ENCODE measurements at places on chromosomes 6 and 20.
A peak's percentile ranks its signal among the peaks of the same experiment; 100 is the strongest.

DNA sequence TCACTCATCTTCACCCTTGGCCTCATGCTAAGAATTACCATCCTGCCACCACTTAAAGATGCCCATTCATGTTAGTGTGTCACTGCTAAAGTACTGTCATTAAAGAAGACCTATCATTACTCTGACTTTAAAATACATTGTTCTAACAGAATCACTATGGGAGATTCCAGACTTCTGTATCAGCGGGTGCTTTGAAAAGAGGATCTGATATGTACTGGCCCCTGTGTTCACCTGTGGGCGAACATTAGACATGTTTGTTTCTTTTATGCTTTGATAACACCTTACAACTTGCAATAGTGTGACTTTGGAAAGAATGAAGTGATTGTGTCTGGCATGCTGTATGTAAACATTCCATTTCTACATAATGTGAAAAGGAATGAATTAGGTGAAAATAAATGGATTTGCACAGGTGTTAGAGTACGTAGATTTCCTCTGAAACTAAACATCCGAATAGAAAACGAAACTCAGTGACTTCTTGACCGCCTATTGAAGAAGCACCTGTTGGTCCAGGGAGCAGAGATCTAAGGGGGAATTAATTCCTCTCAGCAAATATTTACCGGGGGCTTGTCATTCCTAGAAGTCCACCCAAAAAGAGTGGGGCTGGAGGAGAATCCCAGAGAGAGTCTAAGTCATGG lies 132.3 kb downstream of the CARMIL1 start:
- DNase-seq: no peak

- DNase-seq: no peak
Observed at GRCh38 chr6:149500096-149500495, 15.3 kb upstream of the ZC3H12D start.

DNA sequence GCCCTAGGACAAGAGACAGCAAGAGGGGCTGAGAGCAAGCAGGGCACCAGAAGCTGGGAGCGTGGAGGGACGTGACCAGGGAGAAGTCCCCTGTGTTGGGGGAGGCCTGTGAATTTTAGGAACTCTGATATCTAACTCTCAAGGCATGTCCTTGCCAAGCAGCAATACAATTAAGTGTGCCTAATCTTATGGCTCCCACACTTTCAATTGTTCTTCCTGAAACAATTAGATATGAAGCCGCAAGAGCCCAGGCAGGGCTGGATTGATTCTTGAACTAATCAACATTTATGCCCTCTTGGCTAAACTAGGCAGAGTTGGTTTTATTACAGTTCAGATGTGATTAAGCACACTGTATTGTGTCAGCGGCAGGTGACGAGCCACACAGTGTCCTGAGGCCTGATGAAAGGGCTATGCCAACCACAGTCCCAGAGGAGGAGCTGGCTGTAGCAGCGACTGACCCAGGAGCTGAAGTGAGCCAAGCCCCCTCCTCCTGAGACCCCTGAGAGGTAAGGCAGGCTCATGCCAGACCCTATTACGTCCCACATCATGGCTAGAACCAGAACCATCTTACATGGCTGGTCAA lies 4.2 kb upstream of the MAVS start:
- DNase-seq: no peak

GRCh38 chr20:21102603-21103311 lies 3.4 kb downstream of the LINC00237 start:
- peak; percentile 22 for DNase-seq

GRCh38 chr20:51854921-51855320 lies 52.6 kb upstream of the SALL4 start:
- DNase-seq: no peak

DNA sequence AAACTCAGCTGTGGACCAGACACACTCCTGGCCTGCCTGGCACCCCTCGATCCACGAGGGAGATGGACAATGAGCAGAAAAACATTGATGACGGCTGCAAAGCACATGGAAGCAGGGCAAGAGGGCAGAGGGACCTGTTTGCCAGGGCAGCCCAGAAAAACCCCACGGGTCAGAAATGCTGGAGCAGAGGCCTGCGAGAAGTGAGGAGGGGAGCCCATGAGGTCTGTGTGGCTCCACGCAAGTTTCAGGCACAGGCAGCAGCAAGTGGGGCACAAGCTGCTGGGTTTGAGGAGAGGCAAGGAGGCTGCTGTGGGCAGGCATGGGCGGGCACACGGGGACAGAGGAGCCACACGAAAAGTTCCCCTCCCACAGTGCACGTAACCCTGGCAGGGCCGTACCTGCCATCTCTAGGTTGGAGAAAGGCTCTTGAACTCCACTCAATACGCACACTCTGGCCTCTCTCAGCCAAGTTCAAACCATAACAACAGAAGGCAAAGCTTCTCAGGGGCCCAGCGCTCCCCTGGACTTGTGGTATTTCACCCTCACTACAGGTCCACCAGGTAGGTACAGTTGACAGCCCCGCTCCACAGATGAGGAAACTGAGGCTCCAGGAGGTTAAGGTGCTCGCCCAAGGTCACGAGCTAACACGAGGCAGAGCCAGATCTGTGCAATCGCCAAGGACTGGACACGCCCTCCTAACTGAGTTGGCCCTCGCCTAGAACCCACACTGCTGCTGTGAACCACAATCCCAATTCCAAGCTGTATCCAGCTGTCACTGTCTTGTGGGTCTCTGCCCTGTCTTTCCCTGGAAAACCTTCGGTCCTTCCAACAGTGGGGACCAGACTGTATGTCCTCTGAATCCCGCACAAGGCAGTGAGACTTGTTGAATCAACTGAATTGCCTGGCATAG lies 108.2 kb downstream of the NOL4L start:
- DNase-seq: peak; percentile 8

- no peak for DNase-seq
Observed at GRCh38 chr6:6224933-6225486, 95.5 kb downstream of the F13A1 start.

DNA sequence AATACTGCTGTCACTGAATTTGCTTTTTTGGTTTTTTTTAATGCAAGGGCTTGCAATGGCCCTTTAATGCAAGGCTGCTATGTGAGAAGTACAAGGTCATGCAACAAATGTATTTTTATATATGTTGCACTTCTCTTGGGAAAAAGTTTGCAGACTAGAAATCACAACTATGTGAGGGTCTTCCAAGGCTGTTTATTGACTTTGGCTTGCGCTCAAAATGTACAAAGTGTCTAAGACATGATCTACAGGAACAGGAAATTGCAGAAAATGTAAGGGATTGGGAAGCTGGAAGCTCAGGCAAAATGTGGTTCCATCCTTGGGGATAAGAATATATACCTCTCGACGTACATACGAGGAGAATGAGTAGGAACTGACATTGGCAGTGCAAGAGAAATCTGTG lies 92.2 kb upstream of the F13A1 start:
- no peak for DNase-seq

DNA sequence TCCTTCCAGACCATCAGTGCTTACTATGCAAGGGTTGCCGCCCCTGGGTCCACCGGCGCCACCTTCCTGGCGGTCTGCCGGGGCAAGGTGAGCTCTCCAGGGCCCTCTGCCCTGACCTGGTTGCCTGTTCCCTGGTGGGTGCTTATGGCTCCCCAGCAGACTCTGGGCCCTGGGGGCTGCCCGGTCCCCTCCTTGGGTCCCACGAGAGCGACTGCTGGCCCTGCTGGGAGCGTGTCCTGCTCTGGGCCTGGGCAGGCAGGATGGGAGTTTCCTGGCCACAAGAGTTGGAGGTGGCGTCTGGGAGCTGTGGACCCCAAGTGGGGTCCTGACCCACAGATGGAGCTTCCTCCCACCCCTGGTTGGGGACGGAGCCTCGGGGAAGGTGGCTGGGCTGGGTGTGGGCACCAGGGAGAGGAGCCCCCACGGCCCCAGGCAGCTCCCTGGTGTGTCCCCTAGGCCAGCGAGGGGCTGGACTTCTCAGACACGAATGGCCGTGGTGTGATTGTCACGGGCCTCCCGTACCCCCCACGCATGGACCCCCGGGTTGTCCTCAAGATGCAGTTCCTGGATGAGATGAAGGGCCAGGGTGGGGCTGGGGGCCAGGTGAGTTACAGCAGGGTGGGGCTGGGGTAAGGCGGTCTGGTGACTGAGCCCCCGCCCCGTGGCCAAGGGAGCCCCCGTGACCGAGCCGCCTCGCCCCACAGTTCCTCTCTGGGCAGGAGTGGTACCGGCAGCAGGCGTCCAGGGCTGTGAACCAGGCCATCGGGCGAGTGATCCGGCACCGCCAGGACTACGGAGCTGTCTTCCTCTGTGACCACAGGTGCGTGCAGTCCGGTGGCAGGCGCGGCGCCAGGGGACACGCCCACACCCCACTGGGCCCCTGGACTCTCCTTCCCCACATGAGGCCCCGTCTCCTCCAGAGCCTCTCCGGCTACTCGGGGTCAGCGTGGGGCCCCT lies 7.1 kb upstream of the TNFRSF6B start:
- no peak for DNase-seq

DNA sequence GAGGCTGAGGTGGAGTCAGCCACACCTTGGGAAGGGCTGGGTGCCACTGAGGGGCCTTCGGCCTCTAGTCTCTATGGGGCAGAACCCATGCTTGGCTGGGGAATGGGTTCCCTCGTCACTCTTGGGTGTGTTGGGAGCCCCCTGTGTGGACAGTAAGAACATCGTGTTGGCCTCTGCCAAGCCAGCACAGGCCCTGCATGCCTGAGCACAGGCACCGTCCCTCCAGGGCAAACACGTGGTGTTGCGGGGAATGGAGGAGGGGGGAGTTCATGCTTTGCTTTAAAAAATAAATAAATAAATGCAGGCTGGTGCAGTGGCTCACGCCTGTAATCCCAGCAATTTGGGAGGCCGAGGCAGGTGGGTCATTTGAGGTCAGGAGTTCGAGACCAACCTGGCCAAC lies 63.0 kb downstream of the EZR start:
- DNase-seq: no peak

DNA sequence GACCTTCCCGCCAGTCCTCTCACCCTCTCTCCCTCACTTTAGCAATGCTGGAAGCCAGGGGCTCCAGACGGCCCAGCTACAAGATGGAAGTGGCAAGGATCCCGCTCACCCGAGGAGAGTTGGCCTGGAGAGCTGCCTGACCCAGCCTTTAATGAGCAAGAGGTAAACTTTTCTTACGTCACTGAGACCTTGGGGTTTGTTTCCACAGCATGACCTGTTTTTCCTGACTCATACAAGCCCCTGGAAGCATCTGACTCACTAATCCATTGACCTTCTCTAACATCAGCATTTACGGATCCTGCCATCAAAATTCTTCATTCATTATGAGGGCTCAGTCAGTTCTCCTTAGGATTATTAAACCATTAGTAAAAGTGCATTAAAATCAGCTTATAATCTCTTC lies 120.4 kb downstream of the MYLK4 start:
- no peak for DNase-seq

DNA sequence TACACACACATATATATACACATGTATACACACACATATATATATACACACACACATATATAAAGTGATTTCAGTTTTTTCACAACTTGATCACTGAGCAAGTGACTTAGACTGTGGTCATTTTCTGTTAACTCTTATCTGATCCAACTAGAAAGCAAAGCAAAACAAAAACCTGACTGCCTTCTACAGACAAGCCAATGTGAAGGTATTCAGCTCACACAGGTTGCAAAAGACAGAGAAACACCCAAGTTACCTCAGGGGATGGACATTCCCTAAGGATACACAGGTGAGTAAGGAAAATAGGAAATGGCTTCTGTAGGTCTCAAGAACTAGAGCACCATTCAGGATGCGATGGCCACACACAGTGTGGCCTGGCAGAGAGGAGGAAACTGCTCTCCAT lies 58.4 kb upstream of the IER3 start:
- no peak for DNase-seq

DNA sequence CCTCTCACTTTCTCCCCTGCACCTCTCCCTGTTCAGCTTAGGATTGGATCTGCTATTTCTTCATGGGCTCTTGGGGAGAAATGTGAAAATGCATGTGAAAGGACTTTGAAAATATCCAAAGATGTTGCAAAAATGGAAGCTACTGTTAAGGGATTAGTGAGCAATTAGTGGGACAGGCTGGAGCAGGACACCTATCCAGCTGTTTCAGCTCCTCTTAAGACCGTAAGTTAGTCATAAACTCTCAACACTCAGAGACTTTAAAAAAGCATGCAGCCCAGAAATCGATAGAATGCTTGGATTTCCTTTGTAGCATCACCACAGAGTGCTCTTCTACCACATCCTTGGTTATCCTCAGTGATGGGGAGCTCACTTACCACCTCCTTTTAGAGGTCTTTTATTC lies 88.7 kb downstream of the SLC24A3 start:
- no peak for DNase-seq

- DNase-seq: no peak
Observed at GRCh38 chr6:148888856-148889255, 142.0 kb downstream of the UST start.

DNA sequence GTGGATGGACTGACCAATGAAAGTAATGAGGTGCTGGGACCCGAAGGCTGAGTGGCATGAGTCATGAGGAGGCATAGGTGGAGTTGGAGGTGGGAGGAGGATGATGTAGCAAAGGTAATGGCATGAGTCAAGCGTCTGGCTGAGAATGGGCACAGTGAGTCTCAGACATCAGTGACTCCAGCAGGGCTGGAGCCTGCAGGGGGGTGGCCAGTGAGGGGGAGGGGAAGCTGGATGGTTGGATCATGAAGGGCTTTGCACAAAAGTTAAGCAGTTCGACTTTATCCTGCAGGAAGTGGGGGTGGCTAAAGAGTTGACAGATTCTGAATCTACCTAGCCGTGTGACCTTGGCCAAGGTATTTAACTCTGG lies 99.0 kb upstream of the IYD start:
- DNase-seq: no peak

DNA sequence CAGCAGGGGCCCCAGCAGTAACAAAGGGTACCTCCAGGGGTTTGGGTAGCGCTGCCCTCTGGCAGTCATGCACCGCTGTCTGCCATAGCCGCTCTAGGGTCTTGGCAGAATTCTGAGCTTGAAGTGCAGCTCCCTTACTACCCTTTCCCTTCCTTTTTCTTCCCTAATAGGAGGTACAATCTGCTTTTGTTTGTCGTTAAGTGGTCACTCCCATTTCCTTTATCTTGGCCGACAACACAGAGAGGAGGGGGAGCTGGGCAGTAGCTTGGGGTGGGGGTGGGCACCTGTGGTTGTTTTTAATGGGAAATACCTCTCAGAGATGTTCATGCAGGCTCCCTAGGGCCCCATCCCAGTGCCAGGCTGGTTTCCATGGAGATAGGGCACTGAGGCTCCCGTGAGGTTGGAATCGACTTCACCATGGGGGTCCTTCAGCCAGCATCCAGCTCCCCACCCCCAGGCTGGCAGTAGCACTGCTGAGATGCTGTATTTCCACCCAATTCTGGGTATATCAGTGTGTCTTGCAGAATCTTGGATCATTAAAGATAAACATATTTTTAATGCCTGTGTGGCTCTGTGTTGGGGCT lies 18.6 kb downstream of the CCDC167 start:
- no peak for DNase-seq

GRCh38 chr6:104887350-104887749 lies 27.6 kb upstream of the HACE1 start:
- peak; percentile 12 for DNase-seq

DNA sequence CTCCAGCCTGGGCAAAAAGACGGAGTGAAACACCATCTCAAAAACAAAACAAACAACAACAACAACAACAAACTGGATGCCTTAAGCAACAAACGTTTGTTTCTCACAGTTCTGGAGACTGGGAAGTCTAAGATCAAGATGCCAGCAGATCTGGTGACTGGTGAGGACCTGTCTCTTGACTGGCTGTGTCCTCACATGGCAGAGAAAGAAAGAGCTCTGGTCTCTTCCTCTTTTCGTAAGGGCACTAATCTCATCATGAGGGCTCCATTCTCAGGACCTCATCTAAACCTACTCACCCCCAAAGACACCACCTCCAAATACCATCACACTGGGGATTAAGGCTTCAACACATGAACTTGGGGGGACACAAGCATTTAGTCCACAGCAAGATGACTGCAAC lies 13.5 kb upstream of the GFOD1 start:
- DNase-seq: no peak

GRCh38 chr6:45836984-45837383 lies 178.7 kb downstream of the CLIC5 start:
- DNase-seq: no peak
